ENCODE measurements at places on chromosomes 16 and 17. TPM values are rescaled to one million over a fixed set of nuclear protein-coding genes. Genes with fewer than 3 reads are reported as not detected.

GRCh38 chr17:3482852-3483251 lies 7.1 kb downstream of the ASPA start:
- no peak for DNase-seq

GRCh38 chr17:1322014-1322428 lies 42.6 kb downstream of the TRARG1 start:
- no peak for DNase-seq

TRIM72 gene
- polyA plus RNA-seq, result not detected

DNA sequence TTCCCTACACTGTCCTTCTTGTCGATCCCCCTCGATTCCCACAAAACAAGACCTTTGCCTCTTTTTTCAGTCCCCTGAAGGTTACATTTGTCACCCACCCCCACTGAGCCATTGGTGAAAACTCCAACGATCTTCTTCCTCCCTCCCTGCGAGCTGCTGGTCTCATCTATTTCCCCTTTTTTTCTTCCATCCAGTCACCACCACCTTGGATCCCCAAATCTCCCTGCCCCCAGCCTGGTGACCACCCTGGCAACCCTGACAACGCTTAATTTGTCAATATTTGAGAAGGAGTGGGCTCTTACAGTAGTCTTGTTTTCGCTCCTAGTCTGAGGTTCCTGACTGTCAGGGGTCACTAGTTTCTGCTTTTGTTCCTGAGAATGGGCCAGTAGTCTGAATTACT lies 62.9 kb downstream of the SMPD3 start:
- no peak for DNase-seq

ANKFY1 gene
- 19.5 TPM for polyA plus RNA-seq

DNA sequence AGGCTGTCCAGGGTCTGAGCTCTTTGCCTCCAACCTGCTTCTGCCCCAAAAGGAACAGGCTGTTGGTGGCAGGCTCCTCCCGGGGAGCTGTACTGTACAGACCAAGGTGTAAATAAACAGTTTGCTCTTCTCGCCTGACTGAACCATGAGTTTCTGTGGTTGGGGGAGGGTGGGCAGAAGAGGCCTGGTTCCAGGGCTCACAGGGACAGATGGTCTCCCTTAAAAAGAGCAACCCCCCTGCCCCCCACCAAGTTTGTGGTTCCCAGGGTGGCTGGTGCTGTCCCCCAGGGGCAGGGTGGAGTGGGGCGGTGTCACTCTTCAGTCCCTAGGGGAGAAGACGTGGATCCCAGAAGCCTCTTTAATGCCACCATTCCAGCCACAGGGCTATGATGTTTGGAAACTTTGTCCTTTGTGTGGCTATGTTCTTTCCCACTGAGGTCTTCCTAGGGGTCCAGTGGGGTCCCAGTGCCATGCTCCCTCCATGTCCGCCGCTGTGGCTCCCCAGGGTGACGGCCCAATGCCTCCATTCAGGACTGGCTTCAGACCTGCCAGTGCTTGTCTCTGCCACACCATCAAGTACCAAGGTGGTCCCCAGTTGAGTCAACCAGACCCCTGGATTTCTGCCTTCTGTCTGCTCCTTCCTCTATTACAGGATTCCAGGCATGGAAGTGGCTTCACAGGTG lies 146.7 kb downstream of the RAB11FIP4 start:
- no peak for DNase-seq

- no peak for DNase-seq
These were observed 1.1 kb downstream of the TSEN54 start for GRCh38 chr17:75517297-75517865.

DNA sequence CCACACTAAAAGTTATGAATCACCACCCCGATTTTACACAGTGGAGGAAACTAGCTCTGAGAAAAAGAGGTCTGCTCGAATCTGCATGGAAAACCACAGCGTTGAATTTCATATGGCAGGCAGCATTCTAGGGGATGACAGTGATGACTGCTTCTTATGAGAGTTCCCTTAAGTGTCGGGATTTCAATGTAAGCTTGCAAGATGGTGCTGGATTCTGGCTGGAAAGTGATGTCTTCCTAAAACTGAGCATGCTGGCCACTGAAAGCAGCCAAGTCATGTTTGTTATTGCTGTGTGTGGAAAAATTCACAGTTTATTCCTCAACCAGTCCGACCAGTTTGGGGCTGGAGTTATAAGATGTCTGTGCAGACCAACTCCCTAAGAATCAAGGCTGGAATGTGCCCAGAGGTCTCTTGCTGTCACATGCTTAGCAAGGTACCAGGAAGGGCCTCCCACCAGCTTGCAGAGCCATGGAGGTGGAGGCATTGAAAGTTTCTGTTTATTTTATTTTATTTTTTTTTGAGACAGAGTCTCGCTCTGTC lies 37.2 kb upstream of the GAN start:
- no peak for DNase-seq

EVI2B gene
- polyA plus RNA-seq, result 0.42 TPM

DNA sequence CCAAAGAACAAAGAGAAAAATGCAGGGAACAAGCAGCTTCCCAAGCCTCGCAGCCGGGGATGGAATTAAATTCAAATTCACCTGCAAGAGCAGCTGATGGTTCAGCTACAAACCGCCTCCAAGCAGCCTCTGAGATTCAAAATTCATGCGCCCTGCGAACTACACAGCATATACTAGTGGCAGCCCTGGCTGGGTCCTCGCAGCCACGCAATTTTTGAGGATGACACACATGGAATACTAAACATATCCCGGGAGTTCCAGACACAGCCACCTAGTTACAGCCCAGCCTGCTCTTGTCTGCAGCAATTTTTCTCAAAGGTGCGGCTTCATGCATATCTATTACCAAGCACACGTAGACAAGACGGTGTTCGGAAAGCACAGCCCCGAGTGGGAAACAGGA lies 35.9 kb upstream of the KIFC3 start:
- no peak for DNase-seq

MT1G gene
- polyA plus RNA-seq, result not detected

DNA sequence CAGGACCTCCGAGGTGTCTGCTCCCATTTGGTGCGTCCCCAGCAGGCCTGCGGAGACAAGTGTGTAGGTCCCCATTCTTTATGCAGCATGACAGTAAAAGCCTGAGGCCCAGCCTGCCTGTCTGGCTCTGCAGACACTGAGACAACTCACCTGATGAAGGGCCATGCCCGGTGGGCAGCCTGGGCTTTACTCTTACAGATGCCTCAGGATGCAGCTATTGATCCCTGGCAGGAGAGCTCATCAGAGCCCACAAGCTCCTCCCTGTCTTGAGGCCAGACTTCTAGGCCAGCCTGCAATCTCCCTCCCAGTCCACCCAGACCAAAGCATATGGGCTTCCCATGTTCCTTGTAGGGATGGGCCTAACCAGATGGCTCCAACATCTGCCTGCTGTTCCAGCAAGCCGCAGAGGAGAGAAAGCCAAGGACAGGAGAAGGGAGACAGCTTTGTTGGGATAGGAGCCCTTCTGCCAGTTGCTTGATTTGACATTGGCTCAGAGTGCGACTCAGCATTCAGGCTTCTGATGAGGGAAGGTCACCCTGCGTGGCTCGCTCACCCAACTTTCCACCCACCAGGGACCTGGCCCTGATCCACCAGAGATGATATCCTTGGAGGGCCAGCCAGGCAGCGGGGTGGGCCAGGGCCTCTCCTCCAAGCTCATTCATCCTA lies 87.5 kb downstream of the SOCS1 start:
- DNase-seq, result peak; percentile 9
